ENCODE measurements at places on chromosomes 5 and 9.

- no peak for DNase-seq
Observed at GRCh38 chr9:94866770-94867169, 140.3 kb downstream of the AOPEP start.

DNA sequence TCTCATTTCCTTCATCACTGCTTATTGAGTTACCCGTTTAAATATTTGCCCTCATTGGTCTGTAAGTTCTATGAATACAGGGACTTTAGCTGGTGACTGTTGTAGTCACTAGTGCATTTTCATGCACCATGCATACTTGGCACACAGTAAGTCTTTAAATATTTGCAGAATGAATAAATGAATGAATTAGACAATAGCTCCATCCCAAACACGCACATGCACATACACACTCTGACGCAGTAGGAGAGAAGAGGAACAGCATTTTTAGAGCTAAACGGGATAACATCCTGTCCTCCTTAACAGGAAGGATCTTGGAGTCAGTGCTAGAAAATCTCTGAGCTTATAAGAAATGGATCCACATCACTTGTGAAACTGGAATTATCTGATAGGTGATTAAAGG, 447.7 kb downstream of the KIF4B start:
- no peak for DNase-seq

GRCh38 chr5:94469894-94470329, 148.5 kb downstream of the KIAA0825 start:
- DNase-seq = no peak

- DNase-seq = no peak
Observed at GRCh38 chr9:8856396-8857067, 1057.0 kb upstream of the DMAC1 start.

GRCh38 chr5:34455098-34455497, 201.0 kb upstream of the RAI14 start:
- DNase-seq = no peak

GRCh38 chr9:121958530-121958929, 134.6 kb downstream of the TTLL11 start:
- no peak for DNase-seq

GRCh38 chr9:114394523-114395333, 6.9 kb upstream of the AKNA start:
- DNase-seq = no peak

GRCh38 chr5:401146-402034, 41.6 kb upstream of the EXOC3 start:
- no peak for DNase-seq

- DNase-seq = no peak
Observed at GRCh38 chr5:76099286-76099702, 16.1 kb downstream of the SV2C start.

- no peak for DNase-seq
Observed at GRCh38 chr9:94812343-94812742, 85.8 kb downstream of the AOPEP start.

- no peak for DNase-seq
Observed at GRCh38 chr9:116942593-116943061, 255.5 kb downstream of the TRIM32 start.

DNA sequence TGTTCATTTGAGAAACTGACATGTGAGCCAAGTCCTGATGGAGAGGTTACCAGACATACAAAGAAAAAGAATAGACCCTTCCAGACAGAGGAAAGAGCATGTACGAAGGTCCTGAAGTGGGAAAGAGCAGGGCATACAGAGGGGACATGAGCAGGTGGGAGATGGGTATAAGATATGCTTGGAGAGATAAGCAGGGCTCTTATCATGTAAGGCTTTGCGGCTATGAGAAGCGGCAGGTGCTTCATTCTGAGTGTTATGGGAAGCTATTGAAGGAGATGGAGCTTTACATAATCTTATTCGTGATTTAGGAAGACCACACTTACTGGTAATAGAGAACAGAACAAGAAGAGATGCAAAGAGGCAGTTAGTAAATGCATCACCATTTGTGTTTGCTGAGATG, 417.1 kb downstream of the EBF1 start:
- DNase-seq = no peak

DNA sequence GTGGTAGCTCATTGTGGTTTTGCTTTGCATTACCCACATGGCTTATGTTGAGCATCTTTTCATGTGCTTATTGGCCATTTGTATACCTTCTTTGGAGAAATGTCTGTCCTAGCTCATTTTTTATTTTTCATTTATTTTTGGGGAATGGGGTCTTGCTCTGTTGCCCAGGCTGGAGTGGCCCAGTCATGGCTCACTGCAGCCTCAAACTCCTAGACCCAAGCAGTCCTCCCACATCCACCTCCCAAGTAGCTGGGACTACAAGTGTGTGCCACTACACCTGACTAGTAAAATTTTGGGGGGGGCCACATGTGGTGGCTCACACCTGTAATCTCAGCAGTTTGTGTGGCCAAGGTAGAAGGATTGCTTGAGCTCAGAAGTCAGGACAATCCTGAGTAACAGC, 77.4 kb downstream of the UBE2R2 start:
- no peak for DNase-seq

DNA sequence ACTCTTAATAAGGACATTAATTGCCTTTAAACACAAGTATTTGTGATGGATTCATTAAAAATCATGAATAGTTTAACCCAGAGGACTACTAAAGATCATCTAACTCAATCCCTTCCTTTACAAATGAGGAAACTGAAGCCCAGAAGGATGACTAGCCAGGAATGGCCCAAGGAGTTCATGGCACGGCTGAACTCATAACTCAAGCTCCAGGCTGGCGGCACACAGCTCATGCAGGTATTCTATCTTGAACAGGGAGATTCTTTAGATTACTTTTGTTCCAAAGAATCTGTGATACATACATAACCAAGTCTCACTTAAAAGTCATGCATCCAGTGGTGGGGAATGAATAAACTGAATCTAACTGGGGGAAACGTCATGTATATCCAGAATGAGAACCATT, 495.5 kb downstream of the ACTL7B start:
- DNase-seq = no peak

DNA sequence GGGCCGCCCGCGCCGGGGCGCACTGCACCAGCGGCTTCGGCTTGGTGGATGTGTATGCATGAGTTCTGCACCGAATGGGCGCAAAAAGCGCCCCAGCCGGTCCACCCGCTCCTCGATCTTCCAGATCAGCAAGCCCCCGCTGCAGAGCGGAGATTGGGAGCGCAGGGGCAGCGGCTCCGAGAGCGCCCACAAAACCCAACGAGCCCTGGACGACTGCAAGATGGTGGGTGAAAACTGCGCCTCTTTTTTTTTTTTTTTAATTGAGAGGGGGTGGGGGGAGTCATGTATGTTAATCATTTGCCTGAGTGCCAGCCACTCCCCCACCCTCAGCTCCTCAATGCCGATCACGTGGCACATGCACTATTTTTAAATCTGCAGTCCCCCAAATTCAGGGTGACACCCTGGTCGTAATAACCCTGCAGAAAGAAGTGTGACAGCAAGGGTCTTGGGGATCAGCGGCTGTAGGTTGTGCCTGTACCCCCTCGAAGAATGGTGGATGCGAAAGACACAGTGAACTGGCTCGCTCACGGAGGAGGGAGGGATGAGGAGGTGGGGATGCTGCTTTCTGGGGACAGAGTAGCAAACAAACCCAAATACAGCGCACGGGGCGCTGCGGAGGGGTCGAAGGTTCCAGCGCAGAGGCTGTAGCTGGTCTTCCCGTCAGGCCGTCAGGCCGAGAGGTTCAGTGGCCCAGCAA, 900 bp downstream of the RGS7BP start:
- no peak for DNase-seq

- DNase-seq = no peak
Observed at GRCh38 chr5:155794795-155795194, 532.2 kb upstream of the SGCD start.

GRCh38 chr5:123035918-123036390, 571 bp downstream of the PPIC start:
- no peak for DNase-seq

GRCh38 chr9:104984948-104985347, 57.0 kb upstream of the ABCA1 start:
- no peak for DNase-seq

GRCh38 chr5:142306077-142306502, 18.7 kb downstream of the SPRY4 start:
- DNase-seq = no peak

DNA sequence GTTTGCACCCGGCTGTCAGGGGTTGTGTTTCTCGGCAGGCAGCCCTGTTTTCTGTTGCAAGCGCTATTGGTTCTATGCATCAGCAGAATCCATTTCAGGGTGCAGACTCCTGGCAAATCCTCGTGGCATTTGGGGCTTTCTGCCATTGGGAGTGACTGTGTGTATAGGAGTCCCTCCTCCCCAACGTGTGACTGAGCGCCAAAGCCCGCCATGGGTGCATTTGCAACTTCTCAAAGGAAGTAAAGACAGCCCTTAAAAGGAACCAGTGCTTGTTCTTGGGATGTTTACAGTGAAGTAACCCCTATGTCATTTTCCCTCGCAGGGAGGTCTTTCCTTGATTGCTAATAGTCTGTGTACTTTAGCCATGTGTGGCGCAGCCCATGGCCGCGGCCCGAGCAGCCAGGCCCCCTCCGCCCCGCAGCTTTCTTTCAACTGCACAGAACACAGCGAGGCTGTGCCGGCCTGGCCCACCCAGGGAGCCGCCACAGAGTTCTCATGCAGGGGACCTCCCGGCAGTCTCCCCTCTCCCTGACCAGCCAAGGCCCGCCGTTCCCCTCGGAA, 175.6 kb downstream of the HSD17B3 start:
- DNase-seq = no peak

DNA sequence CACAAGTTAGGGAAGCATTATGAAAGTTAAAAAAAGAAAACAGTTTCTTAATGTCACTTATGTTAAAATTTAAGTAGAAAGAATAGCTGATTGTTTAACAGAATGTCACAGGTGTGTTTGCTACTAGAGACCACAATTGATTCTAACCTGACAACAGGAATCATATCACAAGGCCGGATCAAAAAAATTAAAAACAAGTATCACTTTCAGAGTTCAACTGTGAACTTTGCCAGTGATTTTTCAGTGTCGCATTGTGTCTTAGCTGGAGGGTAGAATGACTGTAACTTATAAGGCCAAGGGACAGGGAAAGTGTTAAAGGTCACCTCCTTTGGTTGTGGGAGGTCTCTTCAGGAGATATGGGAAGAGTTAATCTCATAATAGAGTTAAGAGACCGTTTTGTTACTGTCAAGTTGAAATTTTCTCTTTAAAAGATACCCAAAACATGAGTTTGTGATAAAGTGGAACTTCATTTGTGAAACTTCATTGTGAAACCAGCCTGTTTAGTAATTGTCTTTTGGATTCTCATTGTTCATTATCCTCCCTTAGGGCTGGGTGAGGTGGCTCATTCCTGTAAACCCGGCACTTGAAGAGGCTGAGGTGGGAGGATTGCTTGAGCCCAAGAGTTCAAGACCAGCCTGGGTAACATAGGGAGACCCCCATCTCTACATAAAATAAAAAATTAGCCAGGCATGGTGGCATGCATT, 40.9 kb downstream of the CPEB4 start:
- no peak for DNase-seq

DNA sequence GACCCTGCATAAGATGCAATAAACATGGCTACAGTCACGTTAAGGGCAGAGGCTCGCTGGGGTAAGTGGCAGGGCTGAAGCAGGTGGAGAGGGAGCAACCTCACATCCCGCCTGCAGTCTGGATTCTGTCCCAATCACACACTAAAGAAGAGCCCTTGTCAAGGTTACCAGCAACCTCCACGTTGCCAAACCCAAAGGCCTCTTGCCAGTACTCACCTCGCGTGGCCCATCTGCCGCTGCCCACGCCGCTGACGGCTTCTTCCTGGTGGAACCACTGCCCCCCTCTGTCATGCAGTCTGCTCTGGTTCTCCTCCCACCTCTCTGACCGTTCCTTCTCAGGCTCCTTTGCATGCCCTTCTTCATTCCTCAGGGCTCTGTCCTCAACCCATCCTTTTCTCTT, 8.8 kb downstream of the AQP7 start:
- DNase-seq = no peak

- no peak for DNase-seq
Observed at GRCh38 chr5:27316271-27316650, 277.9 kb upstream of the CDH9 start.

- DNase-seq = no peak
Observed at GRCh38 chr9:107176436-107177151, 106.5 kb upstream of the RAD23B start.

GRCh38 chr5:75466006-75466716, 45.3 kb downstream of the CERT1 start:
- DNase-seq = no peak

- no peak for DNase-seq
Observed at GRCh38 chr9:71680189-71680980, 87.9 kb downstream of the CEMIP2 start.

- no peak for DNase-seq
Observed at GRCh38 chr9:70553707-70554673, 139.5 kb upstream of the KLF9 start.

DNA sequence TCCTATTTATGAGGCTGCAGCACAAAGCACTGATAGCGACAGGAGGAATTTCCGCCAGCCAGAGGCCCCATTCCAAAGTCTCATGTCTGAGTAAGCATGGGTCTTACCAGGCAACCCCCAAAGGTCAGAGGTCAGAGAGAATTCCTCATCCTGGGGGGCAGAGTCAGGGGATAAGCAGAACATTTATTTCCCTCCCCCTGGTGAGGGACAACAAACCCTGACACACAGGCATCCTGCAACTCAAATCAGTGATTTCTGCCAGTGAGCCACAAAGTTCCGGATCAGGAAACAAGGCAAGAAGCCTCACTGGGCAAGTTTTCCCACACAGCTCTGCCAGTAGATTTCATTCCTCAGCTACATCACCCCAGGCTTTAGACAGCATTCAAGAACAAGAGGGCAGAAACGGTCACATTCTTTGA, 37.0 kb downstream of the ADAMTS12 start:
- no peak for DNase-seq

DNA sequence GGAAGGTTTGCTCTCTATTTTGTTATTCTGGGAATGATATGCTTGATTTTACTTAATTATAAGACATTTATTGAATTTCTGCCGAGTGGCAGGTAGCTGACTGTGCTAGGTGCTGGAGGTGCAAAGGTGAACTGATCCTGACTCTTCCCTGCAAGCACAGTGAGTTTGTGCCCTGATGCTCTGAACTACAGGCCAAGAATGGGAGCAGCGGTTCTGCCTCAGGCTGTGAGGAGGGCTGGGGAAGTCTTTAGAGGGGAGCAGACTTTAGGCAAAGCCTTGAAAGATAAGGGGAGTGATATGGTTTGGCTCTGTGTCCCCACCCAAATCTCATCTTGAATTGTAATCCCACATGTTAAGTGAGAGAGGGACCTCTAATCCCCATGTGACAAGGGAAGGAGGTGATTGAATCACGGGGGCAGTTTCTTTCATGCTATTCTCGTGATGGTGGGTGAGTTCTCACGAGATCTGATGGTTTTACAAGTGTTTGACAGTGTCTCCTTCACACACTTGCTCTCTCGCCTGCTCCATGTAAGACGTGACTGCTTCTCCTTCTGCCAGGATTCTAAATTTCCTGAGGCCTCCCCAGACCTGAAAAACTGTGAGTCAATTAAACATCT, 73.1 kb downstream of the NDFIP1 start:
- DNase-seq = no peak
